ENCODE measurements at places on chromosomes 7 and 10.

DNA sequence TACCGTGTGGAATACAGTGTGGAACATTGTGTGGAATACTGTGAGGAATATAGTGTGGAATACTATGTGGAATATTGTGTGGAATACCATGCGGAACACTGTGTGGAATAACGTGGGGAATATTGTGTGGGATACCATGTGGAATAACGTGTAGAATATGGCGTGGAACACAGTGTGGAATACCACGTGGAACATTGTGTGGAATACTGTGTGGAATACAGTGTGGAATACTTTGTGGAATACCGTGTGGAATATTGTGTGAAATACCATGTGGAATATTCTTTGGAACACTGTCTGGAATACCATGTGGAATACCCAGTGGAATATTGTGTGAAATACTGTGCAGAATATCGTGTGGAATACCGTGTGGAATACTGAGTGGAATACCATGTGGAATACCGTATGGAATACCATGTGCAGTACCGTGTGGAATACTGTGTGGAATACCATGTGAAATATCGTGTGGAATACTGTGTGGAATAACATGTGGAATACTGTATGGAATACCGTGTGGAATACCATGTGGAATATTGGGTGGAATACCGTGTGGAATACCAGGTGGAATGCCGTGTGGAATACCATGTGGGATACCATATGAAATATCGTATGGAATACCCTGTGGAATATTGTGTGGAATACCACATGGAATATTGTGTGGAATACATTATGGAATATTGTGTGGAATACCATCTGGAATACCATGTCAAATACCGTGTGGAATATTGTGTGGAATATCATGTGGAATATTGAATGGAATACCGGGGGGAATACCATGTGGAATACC is 133.1 kb upstream of the CHST15 start:
- no peak for ATAC-seq

GRCh38 chr10:6053816-6054631 is 8.1 kb downstream of the IL2RA start:
- ATAC-seq = peak; percentile 31

DNA sequence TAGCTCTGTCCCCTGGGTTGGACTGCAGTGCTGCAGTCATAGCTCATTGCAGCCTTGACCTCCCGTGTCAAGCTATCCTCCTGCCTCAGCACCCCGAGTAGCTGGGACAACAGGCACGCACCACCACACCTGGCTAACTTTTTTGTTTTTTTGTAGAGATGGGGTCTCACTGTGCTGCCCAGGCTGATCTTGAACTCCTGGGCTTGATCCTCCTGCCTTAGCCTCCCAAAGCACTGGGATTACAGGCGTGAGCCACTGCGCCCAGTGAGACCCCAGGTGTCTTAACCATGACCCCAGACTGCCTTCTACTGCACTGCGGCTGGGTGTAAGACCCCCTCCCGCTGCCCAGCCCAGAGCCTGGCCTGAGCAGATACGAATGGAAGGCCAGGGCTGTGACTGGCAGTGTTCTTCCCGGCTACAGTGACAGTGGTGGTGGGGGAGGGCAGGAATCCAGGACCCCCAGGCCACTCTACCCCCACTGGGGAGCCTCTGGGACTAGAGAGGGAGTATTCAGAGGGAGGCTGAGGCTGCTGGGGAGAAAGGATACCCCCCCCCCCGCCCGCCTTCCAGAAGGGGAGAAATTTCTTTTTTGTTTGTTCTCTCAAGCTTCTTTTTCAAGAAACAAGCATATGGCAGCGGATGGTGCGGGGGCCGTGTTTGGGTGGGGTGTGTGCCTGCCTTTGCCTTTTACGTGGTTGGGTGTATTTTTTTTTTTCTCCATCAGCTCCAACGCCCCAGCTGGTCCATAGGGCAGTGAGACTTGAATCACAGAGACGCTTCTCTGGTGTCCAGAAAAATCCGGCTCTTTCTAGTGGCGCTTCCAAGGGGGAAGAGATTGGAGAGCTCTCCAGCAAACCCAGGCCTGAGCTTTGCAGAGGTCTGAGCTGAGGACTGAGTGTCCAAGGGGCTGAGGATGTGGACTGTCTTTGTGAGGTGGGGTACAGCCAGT is 36.6 kb downstream of the GTF2IRD1 start:
- ATAC-seq = no peak

- ATAC-seq = no peak
Observed at GRCh38 chr7:75599244-75599781, 107.2 kb downstream of the SPDYE5 start.

GRCh38 chr10:49163741-49164140 is 24.4 kb downstream of the TMEM273 start:
- ATAC-seq = no peak

GRCh38 chr10:76981251-76981650 is 656.4 kb downstream of the KCNMA1 start:
- no peak for ATAC-seq

DNA sequence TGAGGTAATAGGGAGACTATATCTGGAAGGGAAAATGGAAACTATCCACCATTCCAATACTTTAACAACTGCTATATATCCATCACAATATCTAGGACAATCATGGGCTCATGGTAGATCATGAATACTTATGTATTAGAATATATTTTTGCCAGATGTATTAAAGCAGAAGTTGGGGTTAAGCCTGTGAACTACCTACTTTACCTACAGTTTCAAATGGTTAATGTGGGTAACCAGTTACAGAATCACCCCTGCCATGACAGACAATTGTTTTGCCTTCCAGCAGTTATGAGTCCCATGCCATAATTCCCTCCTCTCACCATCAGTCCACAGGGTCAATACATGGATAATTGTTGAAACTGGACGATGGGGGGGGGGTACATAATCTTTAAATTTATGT is 29.9 kb upstream of the RAPGEF5 start:
- no peak for ATAC-seq

DNA sequence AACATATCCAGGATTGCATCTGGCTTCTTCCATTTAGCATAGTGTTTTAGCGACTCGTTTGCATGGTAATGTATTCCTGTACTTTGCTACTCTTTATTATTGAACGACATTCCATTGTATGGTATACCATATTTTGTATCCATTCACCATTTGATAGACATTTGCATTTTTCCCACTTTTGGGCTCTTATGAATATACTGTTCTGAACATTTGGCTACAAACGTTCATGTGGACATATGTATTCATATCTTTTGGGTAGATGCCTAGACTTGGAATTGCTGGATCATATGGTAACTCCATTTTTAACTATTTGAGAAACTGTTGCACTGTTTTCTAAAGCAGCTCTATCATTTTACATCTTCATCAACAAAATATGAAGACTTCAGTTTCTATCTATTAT is 383.7 kb upstream of the AKR1E2 start:
- no peak for ATAC-seq

DNA sequence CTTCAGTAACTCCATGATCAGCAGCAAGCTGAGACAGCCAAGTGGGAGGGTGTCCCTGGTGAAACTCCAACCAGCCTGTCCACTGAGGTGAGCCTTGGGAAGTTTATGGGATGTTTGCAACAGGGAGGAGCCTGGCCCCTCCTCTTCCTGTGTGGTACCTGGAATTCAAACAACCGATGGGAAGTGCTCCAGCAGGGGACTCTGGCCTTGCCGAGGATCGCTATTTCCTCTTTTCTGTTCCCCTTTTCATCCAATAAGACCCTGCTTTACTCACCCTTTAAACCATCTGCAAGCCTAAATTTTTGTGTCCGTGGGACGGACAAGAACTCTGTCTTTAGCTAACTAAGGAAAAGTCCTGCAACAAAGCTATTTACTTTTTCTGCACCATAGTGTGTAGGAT is 491.1 kb upstream of the ZMIZ1 start:
- ATAC-seq = no peak

GRCh38 chr7:3201937-3202710 is 98.9 kb upstream of the SDK1 start:
- no peak for ATAC-seq

GRCh38 chr10:93235686-93236085 is 162.0 kb downstream of the CYP26A1 start:
- ATAC-seq = no peak

DNA sequence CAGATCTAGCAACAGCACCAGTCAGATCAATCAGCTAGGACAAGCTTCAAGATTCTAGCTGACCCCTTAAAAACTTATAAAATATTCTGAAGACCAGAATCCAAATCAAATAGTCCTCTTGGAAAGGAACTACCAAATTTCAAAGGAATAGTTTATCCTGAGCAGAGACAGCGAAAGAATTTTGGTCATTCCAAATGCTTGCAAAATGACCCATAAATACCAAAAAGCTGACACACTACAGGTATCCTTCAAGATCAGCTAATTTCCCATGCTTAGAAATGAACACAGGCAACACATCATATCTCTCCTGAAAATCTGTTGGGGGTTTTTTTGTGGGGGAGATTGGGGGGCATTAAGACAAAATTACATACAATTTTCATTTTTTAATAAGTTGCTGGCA is 78.8 kb downstream of the PDSS1 start:
- ATAC-seq = no peak

DNA sequence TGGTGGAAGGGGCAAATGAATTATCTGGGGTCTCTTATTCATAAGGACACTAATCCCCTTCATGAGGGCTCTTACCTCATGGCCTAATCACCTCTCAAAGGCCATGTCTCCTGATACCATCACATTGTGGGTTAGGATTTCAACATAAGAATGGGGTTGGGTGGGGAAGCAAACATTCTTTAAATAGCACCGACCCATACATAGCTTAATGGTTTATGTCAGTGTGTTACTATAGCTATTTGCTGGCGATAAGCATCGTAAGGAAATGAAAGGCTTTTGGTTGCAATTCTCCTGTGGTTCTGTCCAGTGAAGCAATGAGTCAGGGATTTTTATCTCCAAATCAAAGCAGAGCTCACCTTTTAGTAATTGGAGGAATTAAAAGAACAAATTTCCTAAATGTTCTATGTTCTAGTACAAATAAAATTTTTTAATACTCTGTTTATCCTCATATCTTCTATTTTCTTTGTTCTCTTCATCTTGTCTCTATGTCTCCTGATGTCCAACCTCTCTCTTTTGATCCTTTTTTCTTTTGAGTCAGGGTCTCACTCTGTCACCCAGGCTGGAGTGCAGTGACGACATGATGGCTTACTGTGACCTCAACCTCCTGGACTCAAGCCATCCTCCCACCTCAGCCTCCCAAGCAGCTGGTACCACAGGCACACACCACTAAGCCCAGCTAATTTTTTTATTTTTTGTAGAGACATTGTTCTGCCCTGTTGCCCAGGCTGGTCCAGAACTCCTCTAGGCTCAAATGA is 57.0 kb upstream of the GLCCI1 start:
- no peak for ATAC-seq

GRCh38 chr7:51080622-51081269 is 235.9 kb downstream of the COBL start:
- ATAC-seq = peak; percentile 17

DNA sequence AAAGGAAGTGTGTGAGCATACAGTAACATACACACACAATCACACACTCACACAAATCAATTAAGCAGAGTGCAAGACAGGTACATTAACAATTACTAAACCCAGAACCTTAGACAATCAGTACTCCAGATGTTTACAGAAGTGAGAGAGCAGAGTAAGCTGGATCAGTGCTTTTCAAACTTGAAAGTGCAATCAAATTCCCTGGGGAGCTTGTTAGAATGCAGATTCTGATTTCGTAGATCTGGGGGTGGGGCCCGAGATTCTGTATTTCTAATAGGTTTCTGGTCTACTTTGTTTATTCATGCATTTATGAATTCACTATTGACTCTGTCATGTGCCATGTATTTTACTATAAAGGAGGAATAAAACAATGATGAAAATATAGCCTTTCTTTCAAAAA is 179.6 kb upstream of the PHYHIPL start:
- no peak for ATAC-seq

- no peak for ATAC-seq
Observed at GRCh38 chr10:24777196-24777595, 53.5 kb upstream of the ARHGAP21 start.

DNA sequence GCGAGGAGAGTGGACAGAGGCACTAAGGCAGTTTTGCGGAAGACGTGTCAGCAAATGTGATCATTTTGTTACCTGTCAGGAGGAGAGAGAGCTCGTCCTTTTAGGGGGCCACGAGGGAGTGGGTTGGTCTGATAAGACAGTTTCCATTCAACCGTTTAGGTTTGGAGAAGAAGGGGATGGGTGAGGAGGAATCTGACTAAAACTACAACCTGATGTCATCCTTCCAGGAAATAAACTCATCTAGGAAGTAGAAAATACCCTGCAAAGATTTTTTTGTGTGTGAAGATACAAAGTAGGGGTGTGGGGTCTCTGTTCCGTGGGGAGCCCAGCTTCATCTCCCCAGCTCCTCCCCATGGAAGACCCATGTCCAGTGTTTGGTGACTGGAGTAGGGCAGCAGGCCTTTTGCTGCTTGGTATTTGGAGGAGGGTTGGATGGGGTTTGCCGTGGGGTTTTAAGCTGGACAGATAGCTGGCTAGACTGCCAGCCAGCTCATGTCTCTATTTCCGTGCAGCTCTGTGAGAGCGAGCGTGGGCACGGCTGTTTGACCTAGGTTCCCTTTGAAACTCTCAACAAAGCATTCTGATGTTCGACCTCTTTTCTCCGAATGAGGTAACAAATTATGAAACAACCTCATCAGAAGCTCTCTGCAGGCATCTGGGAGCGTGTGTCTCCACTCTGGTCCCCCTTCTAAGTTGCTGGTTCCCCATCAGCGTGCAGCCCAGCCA is 136.0 kb upstream of the TCF7L2 start:
- no peak for ATAC-seq

- ATAC-seq = no peak
Observed at GRCh38 chr7:99340659-99341058, 15.0 kb downstream of the ARPC1A start.

- ATAC-seq = no peak
Observed at GRCh38 chr10:106935978-106936451, 228.5 kb downstream of the SORCS1 start.

- no peak for ATAC-seq
Observed at GRCh38 chr10:132276179-132276675, 31.5 kb downstream of the STK32C start.

- ATAC-seq = no peak
Observed at GRCh38 chr10:118978998-118979350, 50.5 kb upstream of the NANOS1 start.

DNA sequence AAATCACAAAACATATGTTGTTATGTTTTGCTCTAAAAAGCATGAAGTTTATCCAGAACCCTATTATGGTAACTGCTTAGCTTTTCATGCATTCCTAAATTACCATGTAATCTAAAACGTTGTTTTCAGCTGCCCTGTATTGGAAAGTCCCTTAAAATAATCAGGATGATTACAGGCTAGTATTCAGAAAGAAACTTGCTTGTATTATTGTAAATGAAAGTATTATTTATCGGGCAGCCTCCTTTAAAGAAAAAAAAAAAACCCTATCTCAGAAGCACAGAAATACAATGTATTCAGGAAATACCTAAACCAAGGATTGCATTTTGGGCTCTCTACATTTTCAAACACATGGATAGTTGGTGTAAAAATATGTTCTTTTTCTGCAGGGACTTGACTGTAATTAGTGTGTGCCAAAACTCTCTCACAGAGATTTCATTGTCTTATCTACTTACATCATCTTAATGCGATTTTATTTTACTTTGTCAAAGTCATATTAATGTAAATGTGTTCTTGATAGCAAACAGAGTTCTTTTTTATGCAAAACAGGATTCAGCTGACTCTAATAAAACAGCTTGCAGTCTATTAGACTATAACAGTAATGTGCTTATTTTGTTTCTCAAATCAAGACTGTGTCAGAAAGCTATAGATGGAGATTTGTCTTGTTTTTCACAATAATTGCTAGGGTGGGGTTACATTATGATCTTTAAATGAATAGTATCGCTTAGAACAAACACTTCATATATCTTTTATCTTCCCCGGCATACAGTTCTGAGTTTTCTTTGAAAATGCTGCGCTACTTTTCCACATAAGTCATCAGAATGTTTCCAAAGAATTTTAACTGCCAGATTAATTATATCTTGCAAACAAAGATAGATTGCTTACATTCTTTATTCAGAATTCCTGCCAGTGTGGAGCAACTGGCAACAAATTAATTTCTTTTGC is 65.3 kb upstream of the ARID5B start:
- no peak for ATAC-seq
